Vagina (tissue), 2 donors: ENCODE measurements at places on chromosomes 4 and X.

DNA sequence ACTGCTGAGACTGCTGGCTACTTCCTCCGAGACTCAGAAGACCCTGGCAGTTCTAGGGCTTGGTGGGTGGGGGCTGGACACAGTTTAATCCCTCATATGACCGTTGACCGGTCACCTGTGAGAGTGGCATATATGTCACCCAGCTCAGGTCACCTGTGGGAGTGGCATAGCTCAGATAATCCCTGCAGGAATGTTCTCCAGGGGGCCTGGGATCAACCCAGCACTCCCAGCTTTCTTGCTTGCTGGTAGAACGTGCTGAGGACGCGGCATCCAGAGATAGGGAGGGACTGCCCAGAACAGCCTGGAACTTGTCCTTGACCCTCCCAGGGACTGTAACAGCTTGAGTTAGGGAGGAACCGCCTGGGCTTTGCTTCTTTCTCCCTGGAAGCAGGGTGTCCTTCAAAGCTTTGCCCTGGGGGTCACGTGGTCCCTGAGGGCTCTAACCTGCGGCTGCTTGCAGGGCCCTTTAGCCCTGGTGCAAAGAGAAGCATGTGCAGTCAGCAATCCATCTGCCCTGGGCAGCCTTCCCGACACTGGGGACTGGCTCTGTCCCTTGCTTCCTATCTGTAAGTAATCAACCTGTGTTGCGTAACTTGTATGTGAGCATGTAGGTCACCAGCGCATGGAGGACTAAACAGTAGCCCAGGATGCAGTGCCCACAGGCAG, 55.3 kb downstream of the ZFYVE28 start:
- no peak for DNase-seq

- DNase-seq = no peak
Measured at GRCh38 chr4:11471618-11472017, 42.9 kb upstream of the HS3ST1 start.

- no peak for DNase-seq
Measured at GRCh38 chr4:56183344-56183959, 203.8 kb downstream of the AASDH start.

DNA sequence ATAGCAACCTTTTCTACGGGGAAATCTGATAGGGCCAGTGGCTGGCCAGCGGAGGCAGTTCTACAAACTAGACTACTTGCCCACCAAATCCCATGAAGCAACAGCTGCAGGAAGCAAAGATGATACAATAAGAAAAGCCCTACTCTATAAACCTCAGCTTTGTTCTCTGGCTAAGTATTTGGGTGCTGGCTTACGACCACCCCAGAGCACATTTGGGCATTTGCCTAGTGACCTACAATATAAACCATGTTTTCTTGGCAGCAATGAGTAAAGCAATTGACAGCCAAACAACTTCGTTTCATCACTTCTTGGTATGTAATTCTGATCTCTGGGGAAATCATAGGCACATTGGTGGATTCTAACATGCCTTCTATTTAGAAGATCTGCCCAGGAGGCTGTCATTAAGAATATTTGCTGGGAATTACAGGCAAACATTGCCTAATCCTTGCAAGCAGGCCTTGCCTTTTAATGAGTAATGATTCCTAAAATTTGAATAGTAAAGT, 7.5 kb upstream of the LHFPL1 start:
- DNase-seq = no peak

- DNase-seq = no peak
Measured at GRCh38 chrX:118536204-118536603, 40.6 kb downstream of the DOCK11 start.

DNA sequence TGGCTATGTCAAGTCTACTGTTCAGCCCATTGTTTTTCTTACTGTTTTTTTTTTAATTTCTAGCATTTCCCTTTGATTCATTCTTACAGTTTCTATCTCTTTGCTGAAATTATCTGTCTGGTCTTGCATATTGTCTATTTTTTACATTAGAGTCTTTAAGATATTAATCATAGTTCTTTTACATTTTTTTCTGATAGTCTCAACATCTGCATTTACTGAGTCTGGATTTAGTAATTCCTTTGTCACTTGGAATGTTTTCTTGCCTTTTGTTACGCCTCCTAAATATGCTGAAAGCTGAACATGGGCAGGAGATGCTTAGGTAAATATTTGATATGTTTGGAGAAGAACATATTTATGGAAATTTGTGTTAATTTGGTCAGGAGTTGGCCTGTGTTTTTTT, 10.4 kb downstream of the JADE3 start:
- DNase-seq = no peak

GRCh38 chrX:104482757-104483156, 83.2 kb upstream of the IL1RAPL2 start:
- DNase-seq = no peak

GRCh38 chr4:953574-953915, 19.8 kb downstream of the DGKQ start:
- no peak for DNase-seq

GRCh38 chrX:120759685-120760084, 116.0 kb downstream of the CT47B1 start:
- DNase-seq = no peak

DNA sequence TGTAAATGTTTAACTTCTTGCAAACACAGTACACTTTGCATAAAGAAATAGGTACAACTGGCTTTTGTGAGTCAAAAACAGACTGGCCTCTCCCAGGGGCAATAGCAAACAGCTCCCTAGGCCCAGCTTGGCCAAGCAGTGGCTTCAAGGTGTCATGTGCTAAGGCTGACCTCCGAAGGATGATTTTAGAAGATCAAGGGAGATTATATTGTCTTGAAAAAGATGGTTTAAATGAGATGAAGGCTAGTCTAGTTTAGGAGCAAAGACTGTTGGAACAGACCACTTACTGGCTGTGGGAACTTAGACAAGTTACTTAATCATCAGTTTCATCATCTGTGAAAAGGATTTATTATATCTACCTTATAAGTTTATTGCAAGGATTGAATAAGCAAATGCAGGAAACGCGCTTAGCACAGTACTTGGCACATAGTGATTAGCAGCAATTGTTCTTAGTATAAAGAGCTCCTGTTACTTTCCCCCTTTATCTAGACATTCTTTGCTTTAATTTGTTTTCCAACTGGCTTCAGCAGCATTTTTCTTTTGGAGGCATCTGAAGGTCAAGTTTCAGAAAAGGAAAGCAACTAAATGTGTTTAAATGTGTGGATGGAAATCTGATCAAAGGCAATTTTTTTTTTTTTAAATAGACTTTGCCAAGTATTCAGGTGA, 17.2 kb downstream of the ANXA3 start:
- DNase-seq = no peak

DNA sequence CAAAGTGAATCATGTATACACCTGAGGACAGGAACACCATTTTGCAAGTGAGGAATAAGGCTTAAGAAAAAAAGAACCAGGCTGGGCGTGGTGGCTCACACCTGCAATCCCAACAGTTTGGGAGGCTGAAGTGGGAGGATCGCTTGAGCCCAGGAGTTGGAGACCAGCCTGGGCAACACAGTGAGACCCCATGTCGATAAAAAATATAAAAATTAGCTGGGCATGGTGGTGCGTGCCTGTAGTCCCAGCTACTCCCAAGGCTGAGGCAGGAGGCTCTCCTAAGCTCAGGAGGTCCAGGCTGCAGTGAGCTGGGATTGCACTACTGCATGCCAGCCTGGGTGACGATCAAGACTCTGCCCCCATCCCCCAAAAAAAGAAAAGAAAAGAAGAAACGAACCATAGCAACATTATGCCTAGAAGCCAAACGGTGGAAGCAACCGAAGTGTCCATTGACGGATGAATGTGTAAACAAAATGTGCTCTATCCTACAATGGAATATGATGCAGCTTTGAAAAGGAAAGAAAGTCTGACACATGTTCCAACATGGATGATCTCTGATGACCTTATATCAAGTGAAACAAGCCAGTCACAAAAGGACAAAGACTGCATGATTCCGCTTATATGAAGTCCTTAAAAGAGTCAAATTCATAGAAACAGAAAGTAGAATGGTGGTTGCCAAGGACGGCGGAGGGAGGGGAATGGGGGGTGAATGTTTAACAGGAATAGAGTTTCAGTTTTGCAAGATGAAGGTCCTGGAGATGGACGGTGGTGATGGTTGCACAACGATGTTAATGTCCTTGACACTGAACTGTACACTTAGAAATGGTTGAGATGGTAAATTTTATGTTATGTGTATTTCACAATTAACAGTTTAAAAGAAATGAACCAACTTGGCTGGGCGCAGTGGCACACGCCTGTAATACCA, 8.6 kb upstream of the KIAA0232 start:
- DNase-seq = no peak

DNA sequence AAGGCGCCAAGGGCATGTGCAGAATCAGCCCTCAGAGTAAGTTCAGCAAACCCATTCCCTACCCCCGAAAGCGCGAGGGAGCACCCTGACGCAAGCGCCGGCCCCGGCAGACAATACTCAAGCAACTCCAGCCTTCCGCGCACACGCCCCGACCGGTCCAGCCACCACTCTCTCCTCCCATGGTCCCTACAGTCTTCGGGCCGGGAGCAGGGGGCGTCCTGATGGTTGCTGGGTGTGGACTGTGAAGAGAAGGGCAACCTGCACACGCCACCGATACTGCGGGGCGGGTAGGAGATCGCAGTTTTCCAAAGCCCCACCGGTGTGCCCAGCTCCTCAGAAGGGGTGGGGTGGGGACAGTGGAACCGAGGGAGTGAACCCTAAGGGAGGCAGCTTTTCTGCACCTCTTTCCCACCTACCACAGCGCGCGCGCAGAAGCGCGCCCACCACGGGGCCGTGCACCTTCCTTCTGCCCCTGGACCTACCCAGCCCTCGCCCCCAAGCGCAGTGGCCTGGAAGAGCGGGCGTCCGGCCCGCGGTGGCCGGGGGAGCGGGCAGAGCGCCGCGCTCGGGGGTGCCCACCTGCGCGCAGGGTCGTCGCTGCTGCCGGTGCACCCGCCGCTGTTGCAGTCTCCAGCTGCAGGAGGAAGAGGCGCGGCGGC, 650.2 kb upstream of the DIPK2B start:
- no peak for DNase-seq

DNA sequence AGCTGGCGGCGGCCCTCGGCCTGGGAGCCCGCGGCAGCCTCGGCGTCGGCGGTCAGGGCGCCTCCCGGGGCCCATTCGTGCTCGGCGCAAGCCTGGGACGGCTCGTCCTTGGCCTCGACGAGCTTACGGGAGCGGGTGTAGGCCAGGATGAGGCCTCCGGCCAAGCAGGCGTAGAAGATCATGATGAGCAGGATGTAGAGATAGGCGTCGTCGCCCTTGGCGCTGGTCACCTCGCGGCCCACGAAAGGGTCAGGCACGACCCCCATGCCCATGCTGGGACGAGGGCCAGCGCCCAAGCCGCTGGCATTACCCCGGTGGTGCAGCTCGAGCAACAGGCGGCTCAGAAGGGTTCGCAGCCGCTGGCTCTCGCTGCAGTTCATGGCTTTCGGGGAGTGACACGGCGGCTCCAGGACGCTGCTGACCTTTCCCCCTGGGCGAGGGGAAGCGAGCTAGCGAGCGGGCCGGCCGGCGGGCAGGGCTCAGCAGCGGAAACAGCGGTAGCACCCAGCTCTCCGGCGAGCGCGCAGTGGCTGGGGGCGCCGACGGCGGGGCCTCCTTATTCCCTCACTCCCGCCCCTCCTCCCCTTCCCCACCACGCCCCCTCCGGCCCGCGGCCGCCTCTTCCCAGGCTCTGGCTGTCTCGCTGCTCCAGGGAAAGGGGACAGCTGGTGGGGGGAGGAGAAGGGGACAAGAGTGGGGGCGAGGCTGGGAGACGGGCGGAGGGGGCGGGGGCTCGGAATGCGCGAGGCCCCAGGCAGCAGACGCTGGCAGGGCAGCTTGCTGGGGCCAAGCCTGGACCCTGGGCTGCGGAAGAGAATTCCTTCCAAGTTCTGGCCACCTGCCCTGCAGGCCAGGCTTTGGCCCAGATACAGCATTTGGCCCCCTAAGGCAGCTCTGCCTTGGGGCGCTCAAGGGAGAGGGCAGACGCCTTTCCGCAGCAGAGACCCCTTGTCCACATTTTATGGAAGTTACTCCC, at the start of gene KCNE5:
TSS of gene KCNE5 (minus strand) at position 532 of the 976 bp plus-strand sequence. CDS start at position 380, 152 bp downstream.
- no peak for DNase-seq

DNA sequence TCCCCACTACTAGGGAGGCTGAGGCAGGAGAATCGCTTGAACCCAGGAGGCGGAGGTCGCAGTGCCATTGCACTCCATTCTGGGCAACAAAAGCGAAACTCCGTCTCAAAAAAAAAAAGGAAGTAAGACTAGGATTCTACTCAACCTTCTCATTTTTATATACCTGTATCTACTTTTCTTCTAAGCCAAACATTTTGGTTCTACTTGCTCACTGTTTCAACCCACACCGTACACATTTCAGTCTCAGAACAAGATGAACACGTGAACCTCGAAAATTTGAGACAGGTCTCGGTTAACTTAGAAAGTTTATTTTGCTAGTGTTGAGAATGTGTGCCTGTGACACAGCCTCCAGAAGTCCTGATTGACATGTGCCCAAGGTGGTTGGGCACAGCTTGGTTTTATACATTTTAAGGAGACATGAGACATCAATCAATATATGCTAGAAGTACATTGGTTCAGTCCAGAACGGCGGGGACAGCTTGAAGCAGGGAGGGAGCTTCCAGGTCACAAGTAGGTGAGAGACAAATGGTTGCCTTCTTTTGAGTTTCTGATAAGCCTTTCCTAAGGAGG, 3.7 kb downstream of the ADD1 start:
- no peak for DNase-seq

- no peak for DNase-seq
Measured at GRCh38 chr4:126850286-126850685, 782.5 kb upstream of the INTU start.
